ENCODE measurements at places on chromosomes 5 and 9.

DNA sequence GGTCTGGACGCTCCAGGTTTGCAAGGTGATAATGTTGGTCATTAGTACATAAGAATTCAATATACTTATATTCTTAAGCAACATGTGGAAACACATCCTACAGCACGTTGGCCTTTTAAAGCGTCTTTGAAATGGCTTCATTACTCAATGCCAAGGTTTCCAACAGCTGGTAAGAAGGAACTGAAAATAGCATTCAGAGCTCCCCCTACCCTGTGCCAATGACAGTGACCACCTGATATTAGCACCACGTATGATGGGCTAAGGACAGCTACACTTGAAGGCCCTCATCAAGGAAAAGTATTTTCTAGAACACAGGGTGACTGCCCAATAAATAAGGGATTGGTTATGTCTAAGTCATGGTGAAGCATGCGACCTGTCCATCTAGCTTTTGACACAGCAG lies 9.9 kb downstream of the ZNF622 start:
- no peak for DNase-seq

- no peak for DNase-seq
Measured at GRCh38 chr5:27568811-27569210, 530.4 kb upstream of the CDH9 start.

DNA sequence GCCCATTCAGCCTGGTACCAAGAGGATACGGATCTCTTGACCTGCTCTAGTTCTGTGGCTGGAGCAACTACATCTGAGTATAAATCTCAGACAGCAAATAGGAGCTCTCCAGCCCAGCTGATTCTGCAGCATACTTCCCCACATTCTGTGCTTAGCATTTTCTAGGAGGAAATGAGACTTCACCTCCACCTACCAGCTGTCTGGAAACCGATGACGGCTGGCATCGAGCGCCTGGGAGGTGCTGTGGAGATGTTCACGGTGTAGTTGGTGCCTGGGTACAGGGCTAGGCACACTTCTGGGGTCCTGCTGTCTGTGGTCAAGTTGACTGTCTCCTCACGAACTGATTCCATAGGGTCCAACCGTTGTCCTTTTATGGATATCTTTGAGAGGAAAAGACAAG lies 63.6 kb downstream of the SUSD1 start:
- no peak for DNase-seq

DNA sequence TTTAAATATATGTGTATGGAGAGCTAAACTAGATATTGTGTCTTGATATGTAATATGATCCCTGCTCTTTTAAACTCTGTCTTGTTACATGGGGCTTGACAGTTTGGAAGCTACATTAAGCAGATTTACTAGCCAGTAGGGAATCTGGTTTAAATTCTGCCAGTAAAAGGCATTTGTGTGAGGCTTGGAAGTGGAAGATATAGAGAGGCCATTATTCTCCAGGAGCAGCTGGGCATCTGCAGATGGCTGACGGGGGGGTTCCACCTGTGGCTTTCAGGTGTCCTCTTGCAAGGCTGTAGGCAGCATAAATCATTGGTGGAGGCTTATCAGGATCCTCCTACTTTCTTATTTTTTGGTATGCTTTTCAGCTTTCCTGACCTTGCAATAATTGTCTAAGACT lies 179.1 kb upstream of the FBXL7 start:
- DNase-seq, result no peak

DNA sequence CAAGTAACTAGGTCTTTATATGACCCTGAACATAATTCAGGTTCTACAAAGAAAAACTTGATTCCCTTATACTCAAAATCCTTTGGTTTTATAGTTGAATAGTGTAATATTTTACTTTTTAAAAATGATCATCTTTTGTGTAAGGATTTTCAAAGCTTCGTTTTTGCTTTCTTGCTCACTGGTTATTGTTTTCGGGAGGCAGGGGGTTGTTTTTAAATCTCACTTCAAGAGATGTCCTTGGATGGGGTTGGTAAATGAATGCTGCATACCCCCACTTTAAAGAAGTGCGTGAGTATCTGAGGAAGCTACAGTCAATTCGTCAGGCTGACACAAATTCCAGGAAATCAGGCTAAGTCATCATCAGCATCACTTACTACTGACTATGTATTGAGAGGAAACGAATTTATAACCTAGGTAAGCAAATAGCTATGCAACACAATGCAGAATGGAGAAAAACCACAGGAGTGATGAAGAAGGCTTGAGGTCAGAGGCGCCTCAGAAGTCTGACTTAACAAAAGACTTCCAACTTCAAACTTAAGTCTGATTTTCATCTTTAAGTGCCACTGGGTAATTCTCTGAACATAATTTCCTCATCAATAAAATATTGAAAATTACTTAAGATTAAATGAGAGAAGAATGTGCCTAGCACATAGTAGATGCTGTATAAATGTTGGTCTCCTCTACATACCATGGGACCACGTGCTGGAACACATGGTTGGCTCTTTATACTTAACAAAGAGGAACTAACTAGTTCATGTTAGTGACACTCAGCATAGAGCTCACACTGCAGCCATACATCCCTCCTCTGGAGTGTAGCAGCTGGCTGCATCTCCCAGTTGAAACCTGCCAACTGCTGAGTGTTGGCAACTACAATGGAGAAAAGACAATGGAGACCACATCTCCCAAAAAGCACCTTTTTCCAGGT lies 106.0 kb upstream of the KIF2A start:
- no peak for DNase-seq

- DNase-seq, result no peak
Measured at GRCh38 chr5:150293091-150293941, 3.7 kb upstream of the CAMK2A start.

All from T-helper 2 cell (primary cell).